ENCODE measurements at places on chromosomes 16 and 17.

- peak; percentile 37 for DNase-seq
These were observed 9.6 kb upstream of the SPNS2 start for GRCh38 chr17:4488989-4489595.

GRCh38 chr17:56661906-56662305, 68.4 kb downstream of the NOG start:
- no peak for DNase-seq

- DNase-seq: no peak
These were observed 36.0 kb downstream of the OSBPL7 start for GRCh38 chr17:47785538-47786123.

GRCh38 chr17:79981661-79982101, 54.0 kb downstream of the TBC1D16 start:
- no peak for DNase-seq
